H9 (cell line): ENCODE measurements at places on chromosomes 3 and 15. TPM values are rescaled to one million over a fixed set of nuclear protein-coding genes. Genes with fewer than 3 reads are reported as not detected.

- DNase-seq, result no peak
Measured at GRCh38 chr3:22746221-22746620, 456.9 kb upstream of the UBE2E2 start.

DNA sequence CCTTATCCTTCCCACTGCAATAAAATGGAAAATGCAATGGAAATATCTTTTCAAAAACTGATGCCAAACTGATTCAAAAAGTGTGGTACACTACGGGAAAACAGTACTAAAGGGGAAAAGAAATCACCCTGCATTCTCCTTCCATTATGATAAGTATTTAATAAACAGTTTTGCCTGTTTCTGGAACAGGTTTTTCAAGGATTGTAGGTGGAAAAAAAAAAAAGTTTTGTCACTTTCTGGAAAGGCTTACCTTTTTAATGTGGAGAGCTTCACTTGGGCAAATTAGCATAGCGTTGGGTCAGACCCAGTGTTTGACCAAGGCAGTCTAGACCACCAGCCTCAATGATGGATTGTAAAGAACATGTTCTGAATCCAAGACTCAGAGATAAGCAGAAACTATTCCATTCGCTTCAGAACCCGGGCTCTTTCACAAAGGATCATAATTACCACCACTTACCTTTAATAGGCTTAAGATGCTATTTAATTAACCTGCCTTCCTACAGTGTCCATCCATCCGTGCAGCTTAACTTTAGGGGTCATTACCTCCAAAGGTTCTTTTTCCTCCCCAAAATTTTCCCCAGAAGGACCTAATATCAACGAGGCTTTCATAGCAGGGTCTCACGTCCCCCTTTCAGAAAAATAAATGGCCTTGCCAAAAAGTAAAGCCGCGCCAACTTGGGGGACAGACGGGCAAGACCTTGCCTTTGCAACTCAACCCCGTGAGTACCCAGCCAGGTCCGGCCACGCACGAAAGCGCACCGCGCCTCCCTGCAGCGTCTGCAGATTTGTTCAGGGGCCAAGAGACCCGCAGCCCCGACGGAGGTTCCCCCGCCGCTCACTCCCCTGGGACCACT, 1.0 kb downstream of the DCBLD2 start:
- DNase-seq, result no peak

- DNase-seq, result no peak
Measured at GRCh38 chr3:188212308-188212969, 58.5 kb downstream of the LPP start.

DNA sequence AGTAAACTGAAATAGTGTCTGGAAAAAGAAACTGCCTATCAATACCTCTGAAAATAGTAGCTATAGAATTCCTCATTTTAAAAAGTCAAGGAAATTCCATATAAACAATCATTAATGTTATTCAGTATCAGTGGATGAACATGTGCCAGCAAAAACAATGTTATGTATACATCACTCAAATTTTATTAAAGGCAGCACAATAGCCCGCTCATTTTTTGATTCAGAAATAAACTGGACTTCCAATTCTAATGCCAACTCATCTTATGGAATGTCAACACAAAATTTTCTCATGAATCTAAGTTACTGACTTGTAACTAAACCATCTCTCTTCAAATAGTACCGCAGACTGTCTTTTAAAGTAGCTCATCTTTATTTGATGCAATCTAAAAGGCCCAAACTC, 19.0 kb downstream of the THBS1 start:
- no peak for DNase-seq

The CHL1 gene
- total RNA-seq, result 0.04 TPM in 1 of 2 replicates, not detected in the other

DNA sequence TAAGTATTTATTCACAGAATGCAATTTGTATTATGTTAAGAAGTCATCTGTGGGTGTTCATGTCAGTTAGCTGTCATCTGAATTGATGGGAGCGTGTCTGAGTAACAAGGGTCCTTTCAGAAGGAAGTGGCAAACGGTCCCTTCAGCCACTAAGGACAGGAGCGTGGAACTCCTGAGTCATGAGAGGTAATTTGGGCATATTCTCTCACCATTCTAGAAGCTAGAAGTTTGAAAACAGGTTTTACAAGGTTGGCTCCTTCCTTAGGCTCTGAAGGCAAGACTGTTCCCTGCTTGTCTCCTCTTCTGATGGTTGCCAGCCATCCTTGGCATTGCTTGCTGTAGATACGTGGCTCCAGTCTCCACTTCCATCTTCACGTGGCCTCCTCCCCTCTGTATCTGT, 19.7 kb downstream of the ABHD2 start:
- no peak for DNase-seq

The ST6GAL1 gene
- 139 and 141 TPM in 2 replicates for total RNA-seq

- DNase-seq, result no peak
Measured at GRCh38 chr3:160812304-160812703, 56.3 kb downstream of the PPM1L start.

DNA sequence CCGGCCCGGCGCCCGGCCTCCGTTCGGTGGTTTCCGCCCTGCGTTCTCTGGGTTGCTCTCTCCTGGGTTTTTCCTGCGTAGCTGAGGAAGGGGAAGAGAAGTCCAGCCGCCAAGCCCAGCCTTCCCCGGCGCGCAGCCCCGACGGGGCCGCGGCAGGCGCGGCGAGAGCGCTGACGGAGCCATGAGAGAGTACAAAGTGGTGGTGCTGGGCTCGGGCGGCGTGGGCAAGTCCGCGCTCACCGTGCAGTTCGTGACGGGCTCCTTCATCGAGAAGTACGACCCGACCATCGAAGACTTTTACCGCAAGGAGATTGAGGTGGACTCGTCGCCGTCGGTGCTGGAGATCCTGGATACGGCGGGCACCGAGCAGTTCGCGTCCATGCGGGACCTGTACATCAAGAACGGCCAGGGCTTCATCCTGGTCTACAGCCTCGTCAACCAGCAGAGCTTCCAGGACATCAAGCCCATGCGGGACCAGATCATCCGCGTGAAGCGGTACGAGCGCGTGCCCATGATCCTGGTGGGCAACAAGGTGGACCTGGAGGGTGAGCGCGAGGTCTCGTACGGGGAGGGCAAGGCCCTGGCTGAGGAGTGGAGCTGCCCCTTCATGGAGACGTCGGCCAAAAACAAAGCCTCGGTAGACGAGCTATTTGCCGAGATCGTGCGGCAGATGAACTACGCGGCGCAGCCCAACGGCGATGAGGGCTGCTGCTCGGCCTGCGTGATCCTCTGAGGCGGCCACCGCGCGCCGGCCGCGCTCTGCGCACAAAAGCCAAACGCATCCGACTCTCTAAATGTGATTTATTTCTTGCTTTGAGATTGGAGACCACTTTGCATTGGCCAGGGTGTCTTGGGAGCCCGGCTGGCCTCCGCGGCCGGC, 727 bp downstream of the RAP2B start:
- DNase-seq, result peak; percentile 37

DNA sequence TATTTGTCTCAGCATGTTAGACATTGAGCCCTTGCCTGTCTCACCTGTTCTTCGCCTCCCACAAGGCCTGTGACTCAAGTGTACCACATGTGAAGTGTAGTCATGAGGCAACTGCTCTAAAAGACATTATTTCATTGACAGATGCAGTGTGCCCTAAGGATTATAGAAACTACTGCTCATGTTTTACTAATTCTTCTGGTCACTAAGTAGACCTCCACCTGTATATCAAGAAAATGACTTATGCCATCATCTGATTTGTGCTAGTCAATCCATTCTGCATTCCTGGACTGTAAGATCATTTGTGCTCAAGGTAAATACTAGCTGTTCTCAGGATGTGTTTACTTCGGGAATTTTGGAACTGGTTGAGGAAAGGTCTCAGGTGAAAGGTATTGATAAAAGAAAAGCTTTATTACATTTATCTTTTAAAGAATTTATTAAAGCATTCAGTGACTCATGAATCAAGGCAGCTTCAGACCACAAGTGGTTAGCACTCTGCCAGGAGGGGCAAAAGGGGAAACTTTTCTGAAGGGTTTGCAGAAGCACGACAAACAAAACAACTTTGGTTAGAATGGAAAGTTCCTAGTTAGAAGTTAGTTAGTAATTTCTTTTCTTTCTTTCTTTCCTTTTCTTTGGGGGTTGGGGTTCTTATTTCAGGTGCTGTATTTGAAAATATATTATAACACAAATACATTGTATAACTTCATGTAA, 465.3 kb upstream of the CBLB start:
- DNase-seq, result no peak

GRCh38 chr15:67300266-67301025, 45.9 kb downstream of the IQCH start:
- DNase-seq, result no peak

The NMB gene
- total RNA-seq, result 11.5 and 12.4 TPM in 2 replicates

The CEP97 gene
- total RNA-seq, result 12.4 and 13.9 TPM in 2 replicates

The ISLR2 gene
- 0.09 TPM in 2 replicates for total RNA-seq

The TTLL13 gene
- total RNA-seq, result not detected in 2 replicates

DNA sequence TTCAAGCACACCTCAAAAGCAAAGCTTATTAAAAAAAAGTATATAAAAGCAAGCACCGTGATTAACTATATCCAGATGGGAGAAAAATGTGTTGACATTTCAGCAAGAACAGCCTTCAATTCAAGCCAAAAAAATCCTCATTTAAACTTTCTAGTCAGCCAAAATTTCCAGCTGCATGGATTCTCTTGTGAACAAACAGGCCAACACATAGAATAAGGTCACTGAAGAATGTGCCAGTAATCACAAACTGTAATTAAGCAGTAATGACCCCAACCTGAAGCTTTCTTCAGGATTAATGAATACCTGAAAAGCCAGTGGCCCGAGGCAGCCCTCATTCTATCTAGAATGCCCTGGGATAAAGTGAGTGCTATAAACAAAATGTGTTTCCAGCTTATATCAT, 130.7 kb upstream of the KCNMB2 start:
- no peak for DNase-seq

- no peak for DNase-seq
Measured at GRCh38 chr3:194404365-194405140, 5.5 kb upstream of the GP5 start.

DNA sequence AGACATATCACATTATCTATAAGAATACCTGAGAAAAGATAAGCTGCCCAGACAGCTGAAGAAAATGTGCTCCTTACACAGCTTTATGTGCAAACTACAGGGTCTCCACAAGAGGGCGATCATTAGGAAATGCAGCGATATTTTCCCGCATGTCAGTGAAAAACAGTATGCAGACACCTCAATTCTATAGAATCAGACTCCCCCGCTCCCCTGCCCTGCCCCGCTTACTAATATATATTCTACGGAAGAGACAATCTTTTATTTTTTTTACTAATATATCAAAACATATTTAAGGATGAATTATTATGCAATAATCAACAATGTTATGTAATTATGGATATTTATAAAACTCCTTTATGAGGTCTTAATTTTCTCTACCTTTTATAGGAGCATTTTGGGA, 681.3 kb downstream of the ROBO1 start:
- DNase-seq, result peak; percentile 43

GRCh38 chr3:15099364-15100098, 583 bp upstream of the RBSN start:
- DNase-seq, result no peak

DNA sequence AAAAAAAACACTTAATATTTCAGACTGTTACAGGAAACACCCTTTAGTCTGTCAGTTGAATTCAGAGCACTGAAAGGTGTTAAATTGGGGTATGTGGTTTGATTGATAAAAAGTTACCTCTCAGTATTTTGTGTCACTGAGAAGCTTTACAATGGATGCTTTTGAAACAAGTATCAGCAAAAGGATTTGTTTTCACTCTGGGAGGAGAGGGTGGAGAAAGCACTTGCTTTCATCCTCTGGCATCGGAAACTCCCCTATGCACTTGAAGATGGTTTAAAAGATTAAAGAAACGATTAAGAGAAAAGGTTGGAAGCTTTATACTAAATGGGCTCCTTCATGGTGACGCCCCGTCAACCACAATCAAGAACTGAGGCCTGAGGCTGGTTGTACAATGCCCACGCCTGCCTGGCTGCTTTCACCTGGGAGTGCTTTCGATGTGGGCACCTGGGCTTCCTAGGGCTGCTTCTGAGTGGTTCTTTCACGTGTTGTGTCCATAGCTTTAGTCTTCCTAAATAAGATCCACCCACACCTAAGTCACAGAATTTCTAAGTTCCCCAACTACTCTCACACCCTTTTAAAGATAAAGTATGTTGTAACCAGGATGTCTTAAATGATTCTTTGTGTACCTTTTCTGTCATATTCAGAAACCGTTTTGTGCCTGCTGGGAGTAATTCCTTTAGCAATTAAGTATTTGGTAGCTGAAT, 17.9 kb downstream of the TMEM43 start:
- DNase-seq, result no peak

DNA sequence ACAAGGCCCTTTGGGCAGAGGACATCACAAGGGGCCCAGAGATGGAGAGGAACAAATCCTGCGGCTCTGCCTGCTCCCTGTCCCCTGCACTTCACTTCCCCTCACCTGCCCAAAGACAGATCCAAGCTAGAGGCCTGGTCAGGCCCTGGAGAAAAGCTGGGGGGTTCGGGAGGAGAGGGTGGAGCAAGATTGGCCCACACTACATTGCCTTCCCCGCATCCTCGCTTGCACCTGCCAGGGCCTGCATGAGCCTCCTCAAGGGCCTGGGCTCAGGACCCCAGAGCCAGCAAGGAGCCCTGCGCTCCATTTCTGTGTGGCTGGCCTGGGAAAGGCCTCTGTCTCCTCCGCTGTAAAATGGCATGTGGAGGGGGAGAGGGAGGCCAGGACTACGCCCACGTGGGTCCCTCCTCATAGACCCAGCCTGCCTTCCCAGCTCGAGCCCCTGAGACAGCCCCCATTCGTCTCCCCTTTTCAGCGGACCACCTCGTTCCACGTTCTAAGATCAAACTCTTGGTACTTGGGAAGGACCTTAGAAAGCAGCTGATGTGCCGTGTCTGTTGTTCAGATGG, 106.0 kb downstream of the HMG20A start:
- DNase-seq, result no peak

The DUOXA1 gene
- total RNA-seq, result 1.2 and 1.3 TPM in 2 replicates

The ACKR4 gene
- not detected in 2 replicates for total RNA-seq

- no peak for DNase-seq
Measured at GRCh38 chr3:48023377-48023776, 7.2 kb upstream of the MAP4 start.

- no peak for DNase-seq
Measured at GRCh38 chr15:63155486-63155885, 1.8 kb downstream of the RPS27L start.

- DNase-seq, result no peak
Measured at GRCh38 chr15:37618353-37618752, 316.1 kb upstream of the TMCO5A start.

DNA sequence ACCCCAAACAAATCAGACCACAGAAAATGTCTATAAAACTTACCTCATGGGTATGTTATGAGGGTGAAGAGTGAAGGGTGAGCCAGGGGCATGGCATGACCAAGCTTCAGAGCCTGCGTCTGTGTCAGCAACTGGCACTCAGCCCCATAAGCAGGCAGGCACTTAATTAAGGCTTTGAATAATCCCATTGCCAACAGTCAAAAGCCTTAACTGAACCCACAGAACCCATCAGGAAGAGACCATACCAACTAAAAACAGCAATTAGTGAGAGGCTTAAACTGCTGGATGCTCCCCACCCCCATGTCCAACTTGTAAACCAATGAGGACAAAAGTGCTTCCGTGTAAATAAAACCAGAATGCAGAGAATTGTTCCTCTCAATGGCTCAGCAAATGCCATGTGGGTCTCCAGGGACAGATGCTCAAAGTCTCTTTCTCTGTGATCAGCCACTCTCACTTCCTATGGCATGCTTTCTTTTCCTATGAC, 126.0 kb downstream of the MYLK start:
- no peak for DNase-seq
